Nephron progenitor cell (in vitro differentiated cells): ENCODE measurements at places on chromosomes 12 and 14.

DNA sequence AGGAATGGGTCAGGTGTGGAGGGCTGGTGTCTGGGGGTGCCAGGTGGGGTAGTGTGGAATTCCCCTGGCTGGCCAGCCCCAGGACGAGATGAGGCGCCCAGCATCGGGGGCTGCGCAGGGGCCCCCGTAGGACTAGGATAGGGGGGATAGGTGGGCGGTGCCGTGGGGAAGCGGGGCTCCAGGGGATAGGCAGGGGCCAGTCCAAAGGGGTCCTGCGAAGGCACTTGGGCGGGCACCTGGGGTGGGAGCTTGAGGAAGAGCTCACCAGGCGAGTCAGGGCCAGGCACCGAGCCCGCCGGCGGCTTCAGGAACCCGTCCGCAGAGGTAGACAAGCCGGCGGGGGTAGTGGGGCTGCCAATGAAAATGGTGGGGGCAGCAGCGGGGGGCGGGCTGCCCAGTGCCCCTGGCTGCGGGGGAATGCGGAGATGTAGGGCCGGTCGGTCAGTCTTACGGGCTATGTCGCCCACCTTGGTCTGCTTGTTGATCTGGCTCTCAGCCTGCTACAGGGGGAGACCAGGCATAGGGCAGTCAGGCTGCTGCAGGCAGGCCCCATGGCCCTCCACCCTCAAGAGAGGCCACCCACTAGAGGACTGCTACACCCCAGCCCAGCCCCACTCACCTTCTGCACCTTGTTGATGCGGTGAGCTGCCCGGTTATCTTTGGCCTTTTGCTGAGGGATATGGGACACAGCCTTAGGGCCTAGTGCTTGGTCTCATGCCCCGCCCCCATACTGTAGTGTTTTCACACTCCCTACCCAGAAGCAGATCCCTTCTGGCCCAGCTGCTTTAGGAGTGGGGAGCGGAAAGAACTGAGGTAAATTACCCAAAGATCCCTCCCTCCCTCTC is 19.3 kb downstream of the KMT2D start:
- no peak for DNase-seq

GRCh38 chr14:104611881-104612280 is 7.3 kb upstream of the TMEM179 start:
- no peak for DNase-seq

DNA sequence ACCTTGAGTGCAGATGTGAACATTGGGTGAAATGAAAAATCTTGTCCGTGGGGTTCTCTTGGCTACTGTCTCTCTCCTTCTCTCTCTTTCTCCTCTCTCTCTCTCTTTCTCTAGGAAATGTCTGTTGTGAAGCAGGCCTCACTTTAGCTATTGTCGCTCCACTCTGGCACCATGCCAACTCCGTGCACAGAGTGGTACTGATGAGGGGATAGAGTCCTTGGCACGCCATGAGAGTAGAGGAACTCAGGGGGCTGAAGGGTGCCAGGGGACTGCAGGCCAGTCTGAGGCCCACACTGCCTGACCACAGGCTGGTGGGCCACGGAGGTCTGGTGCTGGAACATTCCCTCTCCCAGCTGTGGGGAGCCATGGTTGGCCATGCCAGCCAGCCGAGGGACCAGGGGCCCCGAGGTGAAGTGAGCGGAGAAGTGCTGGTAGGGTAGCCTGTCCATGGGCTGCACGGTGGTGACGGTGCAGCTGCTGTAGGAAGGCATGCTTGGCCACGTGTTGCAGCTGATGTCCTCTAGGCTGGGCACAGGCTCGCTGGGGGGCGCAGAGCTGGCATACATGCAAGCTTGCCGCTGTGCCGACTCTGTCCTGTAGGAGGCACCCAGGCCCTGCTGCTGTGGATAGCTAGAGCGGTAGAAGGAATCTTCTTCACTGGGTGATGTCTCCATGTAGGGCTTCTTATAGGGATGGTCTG is 50.4 kb downstream of the TBX5 start:
- DNase-seq, result peak; percentile 16

DNA sequence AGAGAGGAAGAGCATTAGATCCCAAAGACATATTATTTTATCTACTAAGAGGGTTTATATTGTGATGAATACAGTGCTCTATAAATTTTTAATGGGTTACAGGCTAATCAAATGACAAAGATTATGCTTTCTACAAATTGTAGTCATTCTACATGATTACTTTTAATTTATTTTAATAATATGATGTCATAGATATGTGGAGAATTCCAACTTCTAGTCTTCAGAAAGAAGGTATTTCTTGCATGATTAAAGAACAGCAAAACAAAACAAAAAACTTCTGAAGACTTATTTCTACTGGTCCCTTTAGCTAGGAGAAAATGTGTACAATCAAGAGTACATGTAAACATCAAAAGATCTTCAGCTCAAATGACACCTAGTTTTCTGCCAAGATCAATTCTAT is 71.5 kb upstream of the FOXG1 start:
- DNase-seq, result no peak

GRCh38 chr12:132340266-132341035 is 11.1 kb upstream of the GALNT9 start:
- DNase-seq, result no peak

DNA sequence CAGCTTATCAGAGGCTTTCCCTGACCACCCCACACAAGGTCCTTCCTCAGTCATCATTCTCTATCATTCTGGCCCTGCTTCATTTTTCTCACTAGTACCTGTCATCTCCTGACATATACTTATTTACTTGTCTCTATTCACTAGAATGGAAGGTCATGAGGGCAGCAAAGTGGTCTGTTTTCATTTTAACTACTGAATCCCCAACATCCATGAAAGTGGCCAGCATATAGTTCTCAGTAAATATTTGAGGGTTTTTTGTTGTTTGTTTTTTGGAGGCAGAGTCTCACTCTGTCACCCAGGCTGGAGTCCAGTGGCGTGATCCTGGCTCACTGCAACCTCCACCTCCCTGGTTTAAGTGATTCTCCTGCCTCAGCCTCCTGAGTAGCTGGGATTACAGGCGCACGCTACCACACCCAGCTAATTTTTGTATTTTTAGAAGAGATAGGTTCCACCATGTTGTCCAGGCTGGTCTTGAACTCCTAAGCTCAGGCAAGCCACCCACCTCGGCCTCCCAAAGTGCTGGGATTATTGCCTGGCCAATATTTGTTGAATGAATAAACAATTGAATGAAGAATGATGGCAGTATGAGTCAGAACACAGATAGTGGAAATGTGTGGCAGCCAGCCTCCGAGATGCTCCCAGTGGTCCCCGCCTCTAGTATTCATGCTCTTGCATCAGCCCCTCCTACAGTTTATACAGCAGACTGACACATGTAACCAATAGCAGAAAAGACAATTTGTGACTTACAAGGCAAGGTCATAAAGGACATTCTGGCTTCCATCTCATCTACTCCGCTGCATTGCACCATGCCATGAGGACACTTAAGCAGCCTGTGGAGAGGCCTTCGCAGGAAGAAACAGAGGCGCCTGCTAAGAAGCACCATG is 7.0 kb upstream of the ANO6 start:
- DNase-seq, result no peak

DNA sequence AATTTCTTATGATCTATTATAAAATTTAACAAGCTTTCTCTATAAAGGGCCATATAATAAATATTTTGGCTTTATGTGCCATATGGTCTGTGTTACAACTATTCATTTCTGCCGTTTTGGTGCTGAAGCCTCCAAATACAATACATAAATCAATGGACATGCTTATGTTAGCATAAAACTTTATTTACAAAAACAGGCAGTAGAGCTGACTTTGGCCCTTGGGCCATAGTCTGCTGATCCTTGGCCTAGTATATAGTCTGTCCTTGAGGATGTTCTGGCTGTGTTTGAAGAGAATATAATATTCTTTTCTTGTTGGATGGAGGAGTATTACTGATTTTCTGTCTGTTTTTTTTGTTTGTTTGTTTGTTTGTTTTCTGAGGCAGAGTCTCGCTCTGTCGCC is 81.6 kb downstream of the SPATS2 start:
- DNase-seq, result no peak

- no peak for DNase-seq
Measured at GRCh38 chr12:60201891-60202290, 606.1 kb downstream of the SLC16A7 start.

DNA sequence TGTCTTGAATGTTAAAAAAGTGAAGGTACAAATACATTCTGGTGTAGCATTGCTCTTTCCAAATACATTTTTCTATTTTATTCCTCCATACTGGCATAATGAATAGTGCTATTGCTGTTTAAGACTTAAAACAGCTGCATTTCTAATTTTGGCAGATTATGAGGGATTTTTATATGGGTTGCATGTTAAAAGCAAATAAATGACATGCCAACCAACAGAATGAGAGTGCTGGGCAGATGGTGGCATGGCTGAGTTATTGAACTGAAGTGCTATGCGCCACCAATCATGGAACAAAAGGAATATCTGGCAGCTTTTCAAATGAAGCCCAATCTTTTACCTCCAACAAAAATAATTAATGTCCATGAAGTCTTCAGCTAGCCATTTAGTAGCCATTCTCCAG is 215.0 kb downstream of the PRKD1 start:
- DNase-seq, result no peak

- no peak for DNase-seq
Measured at GRCh38 chr12:112711507-112711906, 80.0 kb upstream of the RPH3A start.

- peak; percentile 26 for DNase-seq
Measured at GRCh38 chr12:1576410-1577241, 17.8 kb downstream of the FBXL14 start.

DNA sequence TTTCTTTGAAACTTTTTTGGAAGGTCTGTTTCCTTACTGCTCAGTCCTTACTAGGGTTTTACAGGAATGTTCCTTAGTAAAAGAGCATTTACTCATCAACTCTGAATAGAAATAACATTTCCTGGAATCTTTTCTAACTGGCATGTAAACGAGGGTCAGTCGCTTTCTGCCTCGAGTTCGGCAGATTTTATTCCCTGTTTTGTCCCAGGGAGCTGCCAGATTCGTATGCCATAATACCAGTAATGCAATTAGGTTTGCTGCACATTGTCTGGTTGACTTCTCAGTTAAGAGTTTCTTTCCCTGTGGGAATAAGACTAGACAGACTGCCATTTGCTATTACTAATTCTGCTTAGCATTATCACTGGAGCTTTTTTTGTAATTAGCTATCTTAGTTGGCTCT is 91.9 kb downstream of the VRK1 start:
- no peak for DNase-seq

GRCh38 chr12:20126601-20127000 is 241.7 kb upstream of the PDE3A start:
- DNase-seq, result no peak

GRCh38 chr12:71354871-71355270 is 84.7 kb upstream of the LGR5 start:
- DNase-seq, result no peak

DNA sequence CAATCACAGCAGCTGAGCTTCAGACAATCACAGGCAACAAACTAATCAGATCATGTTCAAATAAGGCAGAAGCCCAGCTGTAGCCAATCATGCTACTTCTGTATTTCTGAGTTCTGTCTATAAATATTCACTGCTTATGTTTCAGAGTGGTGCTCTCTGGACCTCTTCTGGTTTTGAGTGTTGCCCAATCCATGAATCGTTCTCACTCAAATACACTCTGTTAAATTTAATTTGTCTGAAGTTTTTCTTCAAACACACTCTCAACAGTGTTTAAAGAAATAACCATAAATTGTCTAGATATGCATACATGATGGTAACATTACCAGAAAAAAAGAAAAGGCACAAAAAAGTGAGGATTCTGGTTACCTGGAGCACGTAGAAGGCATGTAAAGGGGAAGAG is 77.9 kb upstream of the BBS10 start:
- DNase-seq, result no peak

DNA sequence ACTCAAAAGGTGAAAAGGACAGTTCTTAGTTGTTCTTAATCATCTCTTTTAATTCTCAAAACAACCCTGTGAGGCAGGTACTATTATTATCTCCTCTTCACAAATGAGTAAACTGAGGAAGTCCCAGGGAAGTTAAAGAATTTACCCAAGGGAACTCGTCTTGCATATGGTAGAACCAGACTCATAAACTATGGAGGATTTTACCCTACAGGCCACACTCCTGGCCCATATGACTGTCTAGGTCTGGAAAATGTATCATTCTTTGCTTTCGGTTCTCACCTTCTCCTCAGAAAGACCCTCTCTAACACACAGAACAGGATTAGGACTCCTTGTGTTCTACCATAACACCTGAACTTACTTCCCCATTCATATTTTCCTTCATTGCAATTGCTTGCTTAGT is 18.9 kb downstream of the SOX5 start:
- no peak for DNase-seq

- DNase-seq, result no peak
Measured at GRCh38 chr12:50887191-50887590, 44.5 kb downstream of the TMPRSS12 start.

DNA sequence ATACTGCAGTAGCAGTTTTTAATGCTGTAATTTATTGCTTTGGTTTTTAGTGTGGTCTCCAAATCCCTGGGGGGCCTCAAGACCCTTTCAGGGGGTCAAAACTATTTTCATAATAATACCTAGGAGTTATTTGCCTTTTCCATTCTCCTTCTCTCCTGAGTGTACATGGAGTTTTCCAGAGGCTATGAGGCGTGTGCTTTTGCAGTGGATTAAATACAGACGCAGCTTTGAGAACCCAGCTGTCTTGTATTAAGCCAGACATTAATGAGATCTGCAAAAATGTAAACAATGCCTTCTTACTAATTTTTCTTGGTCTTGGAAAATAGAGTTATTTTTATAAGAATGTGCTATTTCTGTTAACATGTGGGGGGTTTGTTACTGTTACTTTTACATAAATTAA is 68.6 kb downstream of the SLC25A47 start:
- no peak for DNase-seq

DNA sequence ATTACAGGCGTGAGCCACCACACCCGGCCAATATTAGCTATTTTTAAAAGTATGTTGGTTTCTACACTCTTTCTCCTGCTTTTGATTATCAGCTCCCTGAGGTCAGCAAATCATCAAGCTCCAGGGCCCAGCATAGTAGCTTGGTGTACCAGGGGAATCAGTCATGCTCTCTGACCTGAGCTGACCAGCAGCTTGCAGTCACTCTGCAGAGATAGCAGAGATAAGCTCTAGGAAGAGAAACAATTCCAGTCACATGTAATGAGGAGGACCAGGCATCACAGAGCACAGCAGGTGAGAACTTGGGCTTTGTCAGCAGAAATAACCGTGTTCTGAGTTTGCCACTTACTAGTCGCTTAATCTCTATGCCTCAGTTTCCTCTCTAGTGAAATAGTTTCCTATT is 8.5 kb downstream of the PLEKHD1 start:
- no peak for DNase-seq

DNA sequence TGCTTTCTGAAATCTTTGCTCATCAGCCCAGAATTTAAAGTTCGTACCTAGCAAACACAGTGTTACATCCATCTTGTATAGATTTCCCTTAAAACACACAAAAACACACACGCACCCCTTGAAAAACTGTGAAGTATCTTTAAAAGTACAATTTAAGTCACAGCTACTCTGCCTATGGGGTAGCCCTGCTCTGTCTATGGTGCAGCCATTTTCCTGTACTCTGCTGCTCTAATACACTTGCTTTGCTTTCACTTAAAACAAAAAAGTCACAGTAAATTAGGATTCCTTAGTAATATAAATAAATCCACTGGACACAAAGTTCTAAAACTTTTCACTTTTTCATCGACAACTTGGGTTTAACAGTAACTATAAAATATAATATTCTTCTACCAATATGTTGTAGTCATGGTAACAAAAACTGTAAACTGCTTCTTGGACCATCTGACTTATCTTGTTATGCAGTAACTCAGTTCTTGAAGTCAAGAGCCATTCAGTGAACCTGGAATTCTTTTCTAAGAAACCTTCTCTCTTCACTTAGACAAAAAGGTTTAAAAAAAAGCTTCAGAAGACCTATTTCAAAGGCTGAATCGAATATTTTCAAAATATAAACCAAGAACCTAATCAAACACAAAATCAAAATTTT is 63.5 kb downstream of the MED13L start:
- DNase-seq, result no peak
